ENCODE measurements at places on chromosomes 12 and 14.

DNA sequence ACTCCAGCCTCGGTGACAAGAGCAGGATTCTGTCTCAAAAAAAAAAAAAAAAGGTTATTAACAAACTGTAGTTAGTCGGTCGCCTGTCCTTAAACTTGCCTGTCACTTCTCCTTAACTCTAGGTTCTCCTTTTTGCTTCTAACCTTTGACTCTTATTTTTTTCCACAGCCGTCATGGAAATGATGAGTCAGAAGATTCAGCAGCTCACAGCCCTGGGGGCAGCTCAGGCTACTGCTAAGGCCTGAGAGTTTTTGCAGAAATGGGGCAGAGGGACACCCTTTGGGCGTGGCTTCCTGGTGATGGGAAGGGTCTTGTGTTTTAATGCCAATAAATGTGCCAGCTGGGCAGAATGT is 418 bp upstream of the MYG1 start:
- DNase-seq = no peak

- DNase-seq = no peak
These were observed 7.6 kb downstream of the FCF1 start for GRCh38 chr14:74720526-74720925.

DNA sequence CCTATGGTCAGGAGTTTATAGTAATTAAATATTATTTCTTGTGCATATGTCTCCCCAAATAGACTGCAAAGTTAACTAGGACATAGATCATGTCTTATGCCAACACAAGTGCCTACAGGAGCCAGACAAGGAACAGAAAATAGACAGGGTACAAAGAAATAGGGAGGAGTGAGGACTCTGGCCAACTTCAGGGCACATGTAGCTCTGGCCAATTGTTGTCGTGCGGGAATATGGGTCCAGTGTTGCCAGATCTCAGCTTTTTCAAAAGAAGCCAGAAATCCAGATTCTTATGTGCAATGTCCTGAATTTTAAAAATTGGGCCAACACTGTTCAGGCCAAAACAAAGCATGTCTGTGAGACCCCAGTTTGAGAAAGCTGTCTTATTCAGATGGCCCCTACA is 68.7 kb downstream of the RFX4 start:
- no peak for DNase-seq

DNA sequence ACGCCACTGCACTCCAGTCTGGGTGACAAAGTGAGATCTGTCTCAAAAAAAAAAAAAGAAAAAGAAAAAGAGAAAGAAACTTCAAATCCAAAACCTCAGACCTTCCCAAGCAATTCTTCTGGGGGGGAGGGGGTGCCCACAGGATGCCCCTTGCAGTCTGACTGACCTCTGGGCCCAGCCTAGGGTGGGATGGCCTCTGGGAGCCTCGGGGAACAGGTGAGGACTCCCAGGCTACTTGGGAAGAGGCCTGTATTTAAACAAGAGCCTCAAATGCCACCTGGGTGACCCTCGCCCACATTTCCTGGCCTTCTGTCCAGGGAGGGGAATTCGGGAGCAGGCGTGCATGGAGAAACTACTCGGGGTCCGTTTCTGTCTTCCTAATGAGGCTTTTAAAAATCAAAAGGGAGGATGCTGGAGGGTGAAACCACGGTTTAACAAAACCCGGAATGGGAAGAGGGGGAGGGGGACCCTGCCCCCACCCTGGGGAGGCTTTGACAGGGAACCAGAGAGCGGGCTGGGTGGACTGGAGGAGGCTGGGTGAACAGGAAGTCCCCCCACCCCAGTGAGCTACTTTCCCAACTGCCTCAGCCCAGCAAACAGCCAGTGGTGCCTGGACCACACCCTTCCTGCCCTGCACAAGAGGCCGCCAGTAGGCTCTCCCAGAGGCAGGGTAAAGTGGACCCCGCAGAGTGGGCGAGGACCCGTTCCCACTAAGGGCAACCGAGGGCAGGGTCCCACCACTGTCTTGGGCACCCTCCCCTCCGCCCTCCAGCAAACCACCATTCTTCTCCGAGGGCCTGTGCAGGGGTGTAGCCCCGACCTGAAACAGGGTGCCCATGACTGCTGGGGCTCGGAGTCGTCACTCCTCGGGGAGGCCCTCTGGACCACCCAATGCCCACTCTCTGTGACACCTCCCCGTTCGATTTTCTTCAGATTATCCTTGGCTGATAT is 1.5 kb upstream of the FBRSL1 start:
- no peak for DNase-seq

GRCh38 chr12:69685810-69686209 is 13.3 kb downstream of the BEST3 start:
- no peak for DNase-seq
